ENCODE measurements at places on chromosomes 3 and 15.

GRCh38 chr3:106256249-106256957, 387.6 kb upstream of the CBLB start:
- no peak for DNase-seq

- DNase-seq, result peak; percentile 99
These were observed at the start of gene TP53BP1 for GRCh38 chr15:43492673-43493601. TSS of gene TP53BP1 (minus strand) at chr15:43493156. CDS start at chr15:43493043, 113 bp downstream.

DNA sequence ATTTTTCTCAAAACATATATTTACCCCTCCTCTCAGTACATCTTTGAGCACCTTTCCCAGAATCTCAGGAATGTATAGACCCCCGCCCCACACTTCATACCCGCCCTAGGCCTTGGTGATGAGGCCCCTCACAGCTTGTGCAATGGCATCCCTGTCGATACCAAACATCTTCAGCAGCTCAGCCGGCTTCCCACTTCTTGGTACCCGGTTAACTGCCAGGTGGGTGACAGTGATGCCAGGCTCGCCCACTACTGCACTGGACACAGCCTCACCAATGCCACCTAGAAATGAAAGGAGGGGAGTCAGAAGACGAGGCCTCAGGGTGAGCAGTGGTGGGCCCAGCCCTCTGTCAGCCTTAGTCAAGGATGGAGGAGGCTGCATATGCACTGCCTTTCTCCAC, 30.2 kb downstream of the TKT start:
- DNase-seq, result no peak

DNA sequence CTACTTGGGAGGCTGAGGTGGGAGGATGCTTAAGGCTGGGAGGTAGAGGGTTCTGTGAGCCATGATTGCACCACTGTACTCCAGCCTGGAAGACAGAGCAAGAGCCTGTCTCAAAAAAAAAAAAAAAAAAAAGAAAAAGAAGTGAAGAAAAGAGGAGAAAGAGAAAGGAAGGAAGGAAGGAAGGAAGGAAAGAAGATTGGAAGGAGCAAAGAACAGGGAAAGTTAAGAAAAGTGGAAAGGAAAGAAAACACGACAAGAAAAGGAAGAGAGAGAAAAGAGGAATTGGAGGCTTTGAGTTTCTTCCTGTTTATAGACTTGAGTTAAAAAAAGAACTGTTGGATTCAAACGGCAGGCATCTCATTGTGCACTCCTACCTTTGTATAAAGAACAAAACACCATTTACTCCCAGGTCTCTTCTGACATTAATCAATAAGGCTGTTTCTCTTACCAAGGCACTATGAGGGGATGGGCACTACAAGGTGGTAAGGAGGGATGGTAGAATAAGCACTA, 73.5 kb downstream of the EDEM1 start:
- no peak for DNase-seq

GRCh38 chr3:112053229-112053628, 18.7 kb downstream of the TMPRSS7 start:
- DNase-seq, result no peak

GRCh38 chr3:102078854-102079808, 229.8 kb downstream of the NFKBIZ start:
- DNase-seq, result peak; percentile 57

DNA sequence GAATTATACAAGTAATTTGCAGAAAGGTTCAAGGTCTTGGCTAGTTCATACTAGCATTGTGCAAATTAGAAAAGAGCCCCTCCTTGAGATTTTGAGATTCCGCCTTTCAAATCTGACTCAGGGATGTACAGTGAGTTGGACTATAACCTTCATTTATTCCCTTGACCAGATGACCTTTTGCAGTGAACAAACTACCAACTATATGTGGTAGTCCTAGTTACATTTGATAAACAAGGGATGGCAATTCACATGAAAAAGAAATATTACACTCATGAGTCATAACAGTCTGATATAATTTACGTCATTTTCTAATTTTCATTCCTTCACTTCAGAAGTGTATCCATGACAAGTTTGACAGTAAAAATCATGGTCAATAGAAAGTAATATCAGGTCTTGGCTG, 860.4 kb downstream of the ROBO1 start:
- no peak for DNase-seq

GRCh38 chr15:26873846-26874245, 7.0 kb downstream of the GABRA5 start:
- DNase-seq, result no peak

DNA sequence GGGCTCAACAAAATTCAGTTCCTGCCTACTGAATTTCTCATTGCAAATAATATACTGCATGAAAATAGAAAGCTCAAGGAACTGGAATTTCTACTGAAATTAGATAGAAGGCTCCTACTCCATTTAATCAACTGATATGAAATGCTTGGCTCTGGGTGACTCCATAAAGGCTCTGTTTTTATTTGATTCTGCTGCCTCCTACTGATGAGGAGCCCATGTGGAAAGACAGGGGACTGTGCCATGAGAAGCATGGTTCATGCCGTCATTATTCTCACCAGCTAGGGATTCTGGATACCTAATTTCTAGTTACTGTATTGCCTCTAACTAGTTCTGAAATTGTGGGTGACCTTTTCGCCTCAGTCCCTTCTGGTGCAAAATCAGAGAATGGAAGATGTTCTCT, 366.2 kb upstream of the DPH6 start:
- DNase-seq, result no peak

DNA sequence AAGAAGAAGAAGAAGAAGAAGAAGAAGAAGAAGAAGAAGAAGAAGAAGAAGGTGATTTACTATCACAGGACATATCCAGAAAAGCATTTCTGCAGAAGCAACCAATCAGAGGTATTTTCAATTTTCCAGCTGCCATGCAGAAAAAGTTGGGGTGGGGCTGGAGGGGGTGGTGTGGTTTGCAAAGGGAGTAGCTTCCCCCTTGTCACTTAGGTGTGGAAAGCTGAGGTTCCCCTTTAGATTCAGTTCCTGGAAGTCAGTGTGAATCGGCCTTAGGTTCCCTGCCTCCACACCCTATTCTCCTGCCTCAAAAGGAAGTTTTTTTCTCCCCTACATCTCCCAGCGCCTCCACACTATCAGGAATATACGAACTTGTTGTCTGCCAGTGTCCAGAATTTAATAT, 276.7 kb upstream of the ARRDC4 start:
- DNase-seq, result no peak

GRCh38 chr3:149784064-149784704, 8.2 kb downstream of the ANKUB1 start:
- no peak for DNase-seq

DNA sequence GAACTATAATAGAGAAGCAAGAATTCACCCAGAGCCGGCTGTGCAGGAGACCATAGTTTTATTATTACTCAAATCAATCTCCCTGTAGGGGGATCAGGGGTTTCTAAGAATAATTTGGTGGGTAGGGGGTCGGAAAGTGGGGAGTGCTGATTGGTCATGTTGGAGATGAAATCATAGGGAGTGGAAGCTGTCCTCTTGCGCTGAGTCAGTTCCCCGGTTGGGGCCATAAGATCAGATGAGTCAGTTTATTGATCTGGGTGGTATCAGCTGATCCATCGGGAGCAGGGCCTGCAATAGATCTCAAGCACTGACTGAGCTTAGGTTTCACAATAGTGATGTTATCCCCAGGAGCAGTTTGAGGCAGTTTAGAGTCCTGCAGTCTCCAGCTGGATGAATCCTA, 97.0 kb upstream of the SNRPN start:
- DNase-seq, result no peak

DNA sequence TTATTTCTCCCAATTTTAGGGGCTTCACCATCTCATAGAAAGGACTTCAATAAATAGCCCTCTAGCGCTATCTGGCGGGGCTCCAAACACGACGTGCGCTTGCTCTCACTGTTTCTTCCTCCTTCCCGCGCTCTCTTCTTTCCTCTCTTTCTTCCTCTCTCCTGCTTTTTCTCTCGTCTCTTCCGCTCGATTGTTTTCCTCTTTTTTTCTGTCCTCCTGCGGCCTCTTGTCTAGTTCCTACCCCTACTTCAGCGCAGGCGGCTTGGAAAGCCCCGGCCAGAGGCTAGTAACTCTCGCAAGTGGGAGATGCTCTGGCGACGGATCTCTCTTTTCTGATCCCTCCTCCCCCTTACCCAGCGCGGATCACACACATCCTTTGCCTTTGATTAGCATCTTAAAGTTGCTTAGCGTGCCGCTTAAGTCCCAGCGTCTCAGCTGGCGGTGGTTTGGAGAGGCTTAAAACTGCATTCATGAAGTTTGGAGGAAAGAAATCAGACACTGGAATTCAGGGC, 6.2 kb upstream of the MEIS2 start:
- no peak for DNase-seq

DNA sequence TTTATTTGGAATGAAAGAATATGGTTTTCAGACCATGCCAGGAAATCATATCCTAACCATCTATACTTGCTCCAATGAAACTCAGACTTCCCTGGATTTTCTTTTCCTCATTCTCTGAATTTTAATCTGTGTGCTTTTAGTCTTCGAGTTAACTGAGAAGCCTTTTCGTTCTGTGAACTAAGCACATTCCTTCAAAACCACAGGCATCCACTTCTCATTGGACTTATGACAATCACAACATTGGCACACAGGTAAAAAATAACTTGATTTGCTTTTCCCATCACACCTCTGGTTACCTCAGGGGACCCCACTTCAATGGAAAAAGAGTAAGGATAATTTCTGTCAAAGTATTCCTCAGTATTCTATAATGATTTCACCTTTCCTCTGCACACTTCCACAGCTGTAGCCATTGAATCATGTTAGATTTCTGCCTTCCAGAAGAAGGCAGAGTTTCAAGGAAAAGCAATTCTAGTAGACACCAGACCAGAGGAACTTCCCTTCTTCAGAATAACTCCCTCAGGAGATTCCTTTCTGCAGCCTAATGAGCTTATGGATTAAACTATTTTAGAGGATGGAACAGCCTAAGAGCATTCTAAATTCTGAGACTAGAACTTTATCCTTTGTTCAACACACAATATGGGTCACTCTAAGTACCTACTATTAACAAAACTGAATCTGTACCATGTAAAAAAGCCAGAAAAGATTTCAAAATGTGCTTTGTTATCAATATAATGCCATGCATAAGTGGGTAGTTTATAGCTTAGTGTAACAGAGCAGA, 15.9 kb downstream of the COMMD2 start:
- DNase-seq, result no peak

GRCh38 chr15:68384451-68385239, 47.3 kb downstream of the ITGA11 start:
- no peak for DNase-seq

DNA sequence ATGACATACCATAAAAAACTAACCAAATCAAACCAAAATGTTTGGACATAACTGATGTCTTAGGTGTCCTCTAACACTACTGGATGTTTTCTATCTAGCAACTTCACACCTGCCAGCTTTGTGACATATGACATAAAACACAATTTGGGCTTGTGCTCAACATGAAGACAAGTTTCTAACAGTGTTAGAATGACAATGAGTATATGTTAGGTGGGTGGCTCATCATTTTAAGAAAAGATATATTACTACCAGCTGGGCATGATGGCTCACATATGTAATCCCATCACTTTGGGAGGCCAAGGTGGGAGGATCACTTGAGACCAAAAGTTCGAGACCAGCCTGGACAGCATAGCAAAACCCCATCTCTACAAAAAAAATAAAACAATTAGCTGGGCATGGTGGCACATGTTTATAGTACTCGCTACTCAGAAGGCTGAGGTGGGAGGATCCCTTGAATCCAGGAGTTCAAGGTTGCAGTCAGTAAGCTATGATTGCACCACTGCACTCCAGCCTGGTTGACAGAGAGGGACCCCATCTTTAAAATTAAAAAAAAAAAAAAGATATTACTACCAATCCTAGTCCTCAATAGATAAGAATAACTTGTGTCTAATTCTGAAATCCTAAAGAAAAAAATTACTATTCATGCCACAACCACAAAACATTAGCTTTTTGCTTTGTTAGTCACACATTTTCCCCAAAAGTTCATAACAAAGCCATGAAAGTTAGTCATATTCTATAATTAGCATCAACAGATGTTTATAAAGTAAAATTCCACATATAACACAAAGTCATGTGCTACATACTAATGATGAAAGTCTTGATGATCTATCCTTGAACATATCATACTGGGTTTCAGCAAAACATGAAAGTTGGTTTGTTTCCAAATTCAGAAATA, 59.9 kb downstream of the LRRFIP2 start:
- DNase-seq, result no peak

GRCh38 chr3:87710511-87710910, 348.3 kb downstream of the CGGBP1 start:
- DNase-seq, result no peak

DNA sequence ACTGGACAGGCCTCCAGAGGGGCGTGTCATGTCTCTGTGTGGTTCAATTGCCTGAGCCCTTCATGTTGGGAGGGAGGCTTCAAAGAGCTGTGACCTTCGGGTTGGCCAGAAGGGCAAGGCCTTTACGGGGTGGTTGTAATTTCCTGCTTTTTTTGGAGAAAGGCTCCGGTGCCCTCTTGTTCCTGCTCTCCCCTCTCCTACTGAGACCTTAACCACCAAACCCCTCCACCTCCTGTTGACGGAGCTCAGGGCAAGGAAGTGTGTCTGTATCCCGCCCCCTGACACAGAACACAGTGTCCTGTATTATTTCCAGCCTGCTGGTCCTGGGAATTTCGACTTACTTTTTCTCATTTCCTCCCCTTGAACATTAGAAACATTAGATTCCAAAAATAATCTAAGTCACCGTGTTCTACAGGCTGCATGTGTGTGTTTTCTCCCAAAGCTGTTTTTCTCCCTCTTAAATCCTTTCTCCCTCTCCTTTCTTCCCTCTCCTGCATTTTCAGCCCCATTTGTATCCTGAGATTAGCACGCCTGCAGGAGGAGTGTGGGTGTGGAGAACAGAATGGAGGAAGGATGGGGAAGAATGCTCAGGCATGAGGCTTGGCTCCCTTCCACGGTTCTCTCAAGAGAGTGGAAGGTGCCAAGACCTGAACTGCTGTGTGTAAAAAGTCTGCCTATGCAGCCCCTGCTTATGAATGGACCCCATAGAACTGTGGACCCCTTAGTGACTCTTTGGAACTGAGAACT, 285.4 kb upstream of the ROPN1 start:
- no peak for DNase-seq

GRCh38 chr3:187139895-187140253, 578 bp upstream of the RPL39L start:
- no peak for DNase-seq

GRCh38 chr3:56269755-56270535, 198.3 kb downstream of the ERC2 start:
- no peak for DNase-seq

DNA sequence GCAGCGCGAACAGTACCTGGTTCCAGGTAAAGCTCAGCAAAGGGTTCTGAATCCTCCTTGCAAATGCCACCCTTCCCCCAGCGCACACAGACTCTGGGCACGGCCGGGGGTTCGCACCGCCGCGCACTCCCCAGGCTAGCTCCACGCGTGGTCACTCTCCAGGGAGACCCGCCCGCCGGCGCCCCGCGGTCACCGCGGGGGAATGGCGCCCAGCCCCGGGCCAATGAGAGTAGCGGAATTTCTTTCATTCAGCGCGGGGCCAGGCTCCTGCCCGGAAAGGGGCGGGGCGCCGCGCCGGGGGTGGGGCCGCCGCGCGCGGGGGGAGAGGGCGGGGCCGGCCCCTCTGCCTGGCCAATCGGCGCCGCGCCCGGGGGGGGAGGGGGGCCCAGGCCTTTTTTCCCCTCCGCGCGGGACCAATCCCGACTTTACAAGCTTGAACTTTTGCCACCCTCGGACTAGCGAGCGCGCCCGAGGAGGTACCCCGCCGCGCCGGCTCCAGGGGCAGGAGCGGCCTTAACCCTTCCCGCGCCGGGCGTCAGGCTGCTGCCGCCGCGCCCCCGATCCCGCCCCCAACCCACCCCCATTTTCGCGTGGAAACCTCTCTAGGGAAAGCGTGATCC, 1.1 kb upstream of the SMAD6 start:
- DNase-seq, result peak; percentile 97

- no peak for DNase-seq
These were observed 207.2 kb downstream of the SHQ1 start for GRCh38 chr3:72641072-72641471.

- peak; percentile 25 for DNase-seq
These were observed 6.4 kb downstream of the STRA6 start for GRCh38 chr15:74196175-74196574.

All from Peyer's patch (tissue), 4 donors.